ENCODE measurements at places on chromosomes 5 and 9.

GRCh38 chr5:72107131-72107900 lies at the start of gene MAP1B:
Gene MAP1B, plus strand, starts transcription at chr5:72107475. Its CDS starts 57 bp downstream, at chr5:72107532.
- DNase-seq = no peak

DNA sequence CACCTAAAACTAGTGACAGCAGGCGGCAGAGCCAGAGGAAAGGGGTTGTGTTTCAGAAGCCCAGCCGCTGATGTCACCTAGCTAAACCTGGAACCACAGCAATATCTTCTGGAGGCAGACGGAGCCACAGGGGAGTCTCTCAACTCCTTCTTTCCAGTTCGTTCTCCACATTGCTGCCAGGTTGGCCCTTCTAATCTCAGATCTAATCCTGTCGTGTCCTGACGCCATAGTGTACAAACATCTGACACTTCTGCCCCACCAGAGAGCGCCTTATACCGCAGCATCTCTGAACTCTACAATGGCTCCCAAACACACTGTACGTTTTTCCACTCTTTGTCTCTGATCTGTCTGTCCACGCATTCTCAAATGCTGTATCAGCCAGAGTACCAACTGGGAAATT lies 240.0 kb downstream of the SMARCA2 start:
- DNase-seq = no peak

DNA sequence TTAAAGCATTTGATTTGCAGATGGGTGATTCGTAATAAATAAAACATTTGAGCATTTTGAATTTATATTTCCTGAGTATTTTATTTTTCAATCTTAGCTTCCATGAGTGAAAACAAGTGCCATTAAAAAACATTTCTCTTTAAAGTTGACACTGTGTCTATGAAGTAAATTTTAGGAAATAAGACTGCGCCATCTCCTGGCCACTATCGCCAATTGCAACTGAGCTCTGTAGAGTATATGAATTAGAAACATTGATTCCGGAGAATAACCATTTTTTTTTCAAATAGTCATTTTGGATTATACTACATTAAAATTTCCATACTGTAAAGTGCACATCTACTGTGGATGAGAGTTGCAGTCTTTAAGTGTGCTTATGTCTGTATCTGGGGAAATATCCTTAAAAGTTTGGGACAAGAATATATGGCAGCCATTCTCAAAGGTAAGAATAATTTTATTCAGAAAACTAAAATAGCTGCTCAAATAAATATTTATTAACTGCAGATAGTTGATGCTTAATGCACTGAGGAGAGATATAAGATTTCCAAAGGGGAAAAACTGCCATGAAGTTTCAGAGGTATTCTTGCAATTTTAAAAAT lies 5.9 kb downstream of the DMRTA1 start:
- peak; percentile 9 for DNase-seq

GRCh38 chr9:83027153-83027891 lies 35.6 kb downstream of the RASEF start:
- DNase-seq = no peak

GRCh38 chr9:86600977-86601376 lies 246.8 kb upstream of the TUT7 start:
- no peak for DNase-seq

DNA sequence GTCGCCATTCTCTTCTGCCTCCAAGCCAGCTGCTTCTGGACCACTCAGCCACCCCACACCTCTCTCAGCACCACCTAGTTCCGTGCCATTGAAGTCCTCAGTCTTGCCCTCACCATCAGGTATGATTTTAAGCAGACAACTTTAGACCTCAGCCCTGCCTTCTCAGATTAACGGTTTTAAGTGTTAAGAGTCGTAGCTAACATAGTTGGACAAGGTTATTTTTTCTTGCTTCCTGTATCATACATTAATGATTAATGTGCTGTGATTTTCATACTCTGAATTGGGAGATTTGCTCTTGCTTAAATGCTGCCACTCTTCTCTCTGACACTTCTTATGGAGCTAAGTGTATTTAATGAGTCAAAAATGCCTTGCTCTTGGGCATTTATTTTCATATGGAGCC lies 20.8 kb downstream of the NUP214 start:
- no peak for DNase-seq

DNA sequence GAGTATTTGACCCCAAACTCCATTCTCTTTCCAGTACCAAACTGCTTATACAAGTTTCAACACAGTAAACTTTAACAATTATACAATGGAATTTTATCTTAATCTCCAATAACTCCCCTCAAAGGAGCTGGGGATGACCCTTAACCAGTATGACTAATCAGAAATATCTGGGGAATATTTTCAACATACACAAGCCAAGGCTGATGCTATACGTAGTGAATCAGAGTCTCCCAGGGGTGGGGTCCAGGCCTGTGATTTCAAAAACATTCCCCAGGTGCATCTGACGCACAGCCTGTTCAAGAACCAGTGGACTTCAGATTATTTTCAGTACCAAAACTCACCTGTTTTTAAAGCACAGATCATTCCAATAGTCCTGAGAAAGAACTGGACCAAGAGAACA lies 11.8 kb upstream of the SEMA5A start:
- DNase-seq = no peak

- no peak for DNase-seq
These were observed 369.4 kb upstream of the DMAC1 start for GRCh38 chr9:8168916-8169438.

DNA sequence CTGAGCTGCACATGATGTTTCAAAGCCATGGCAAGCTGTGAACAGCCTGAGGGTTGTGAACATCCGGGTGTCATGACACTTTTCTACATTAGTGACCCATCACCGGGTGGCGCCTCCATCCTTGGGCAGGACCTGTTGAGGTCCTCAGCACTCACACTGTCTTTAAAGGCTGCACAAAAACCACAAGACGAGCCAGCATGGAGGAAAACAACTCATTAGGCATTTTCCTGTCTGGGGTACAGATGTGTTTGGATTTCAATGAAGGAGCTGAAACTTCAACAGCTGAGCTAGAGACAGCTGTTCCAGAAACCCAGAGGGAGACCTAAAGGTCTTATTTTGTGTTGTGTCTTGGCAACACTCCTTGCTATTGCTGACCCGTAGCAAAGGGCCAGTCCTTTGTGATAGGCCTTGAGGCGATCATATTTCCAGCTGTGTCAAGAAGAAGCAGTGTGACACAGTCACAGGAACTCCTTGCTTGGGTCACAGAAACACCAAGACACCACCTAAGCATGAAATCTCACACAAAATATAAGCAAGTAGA lies 151.8 kb upstream of the VLDLR start:
- no peak for DNase-seq

- DNase-seq = no peak
These were observed 166.3 kb upstream of the FSTL4 start for GRCh38 chr5:133778636-133779035.

- no peak for DNase-seq
These were observed 601 bp downstream of the ERGIC1 start for GRCh38 chr5:172834415-172835289.

DNA sequence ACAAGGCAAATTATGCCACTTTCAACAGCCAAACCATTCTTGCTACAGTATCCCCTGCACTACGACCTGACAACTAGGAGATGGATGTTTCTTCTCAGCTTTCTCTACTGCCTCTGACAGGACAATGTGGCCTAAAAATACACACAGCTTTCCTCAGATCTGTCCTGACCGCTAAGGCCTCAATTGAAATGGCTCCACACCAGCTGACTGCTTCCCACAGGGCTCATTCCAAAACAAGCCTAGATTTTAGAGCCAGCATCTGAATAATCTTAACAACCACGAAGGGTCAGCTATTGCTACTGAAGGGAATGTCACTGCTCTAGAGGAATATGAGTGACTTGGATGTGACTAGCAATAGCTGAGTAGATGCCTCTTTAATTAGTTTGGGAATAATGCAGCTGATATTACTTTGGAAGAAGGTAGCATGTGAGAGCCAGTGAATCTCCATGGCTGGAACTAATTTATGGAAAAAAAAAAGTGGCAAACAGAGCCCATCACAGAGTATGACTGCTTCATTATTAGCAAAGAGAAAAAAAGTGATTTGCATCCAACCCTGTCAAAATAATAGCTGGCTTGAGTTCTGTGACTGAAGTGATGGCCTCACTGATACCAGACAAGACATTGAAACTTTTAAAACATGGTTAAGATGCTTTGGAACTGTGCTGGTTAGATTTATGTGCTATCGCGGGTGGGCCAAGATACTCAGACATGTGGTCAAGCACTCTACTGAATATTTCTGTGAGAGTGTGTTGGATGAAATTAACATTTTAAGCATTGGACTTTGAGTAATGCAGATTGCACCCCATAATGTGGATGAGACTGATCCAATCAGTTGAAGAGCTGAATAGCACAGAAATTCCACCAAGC lies 450.2 kb downstream of the NR2F1-AS1 start:
- no peak for DNase-seq

- DNase-seq = no peak
These were observed 20.4 kb upstream of the SLC2A6 start for GRCh38 chr9:133499132-133499891.

DNA sequence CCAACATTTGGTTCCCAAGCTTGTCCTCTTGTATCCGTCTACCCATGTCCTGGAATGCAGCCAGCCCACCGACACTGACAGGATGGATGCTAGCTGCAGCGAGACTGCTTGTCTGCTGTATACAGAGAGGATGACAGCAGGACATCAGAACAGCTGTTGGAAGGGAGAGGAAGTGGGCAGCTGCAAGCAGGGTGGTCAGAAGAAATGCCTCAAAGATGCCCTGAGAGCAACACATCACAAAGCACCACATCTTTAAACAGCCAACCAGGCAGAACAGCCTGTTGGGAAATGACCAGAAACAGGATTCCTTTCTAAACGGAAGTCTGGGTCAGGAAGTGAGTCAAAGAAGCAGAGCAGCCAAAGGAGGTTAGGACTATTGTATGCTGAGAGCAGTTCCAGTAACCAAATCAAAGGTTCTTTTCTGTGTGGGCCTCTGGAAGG lies 219.1 kb downstream of the NDUFS4 start:
- no peak for DNase-seq

GRCh38 chr5:73694089-73694488 lies 68.1 kb downstream of the ARHGEF28 start:
- no peak for DNase-seq

DNA sequence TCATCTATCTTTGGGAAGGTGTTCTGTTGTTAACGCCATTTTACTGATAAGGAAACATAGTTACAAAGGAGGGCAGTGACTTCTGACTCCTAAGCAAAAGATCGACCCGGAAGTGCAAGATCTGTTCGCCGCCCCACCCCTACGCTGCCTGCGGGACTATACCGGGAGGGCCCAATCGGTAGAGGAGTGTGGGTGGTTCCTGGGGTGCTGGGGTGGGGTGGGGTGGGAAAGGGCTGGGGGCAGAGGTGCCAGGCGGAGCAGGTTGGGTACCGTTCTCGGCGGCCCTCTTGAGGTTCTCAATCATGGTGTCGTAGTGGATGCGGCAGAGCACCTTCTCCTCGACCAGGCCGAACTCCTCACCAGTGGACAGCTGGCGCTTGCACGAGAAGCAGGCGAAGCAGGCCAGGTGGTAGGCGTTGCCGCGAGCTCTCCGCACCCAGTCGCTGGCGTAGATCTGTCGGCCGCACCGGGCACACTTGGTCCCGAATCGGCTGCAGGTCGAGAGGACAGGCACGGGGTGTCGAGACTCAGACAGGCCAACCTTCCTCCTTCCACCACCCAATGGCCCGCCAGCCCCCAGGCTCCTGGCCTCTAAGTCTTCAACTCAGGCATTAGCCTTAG lies 11.8 kb downstream of the LHX6 start:
- DNase-seq = no peak

GRCh38 chr5:141760753-141761152 lies 78.7 kb upstream of the ARAP3 start:
- DNase-seq = no peak
